Glutamatergic neuron (in vitro differentiated cells): ENCODE measurements at places on chromosomes 4 and X.

DNA sequence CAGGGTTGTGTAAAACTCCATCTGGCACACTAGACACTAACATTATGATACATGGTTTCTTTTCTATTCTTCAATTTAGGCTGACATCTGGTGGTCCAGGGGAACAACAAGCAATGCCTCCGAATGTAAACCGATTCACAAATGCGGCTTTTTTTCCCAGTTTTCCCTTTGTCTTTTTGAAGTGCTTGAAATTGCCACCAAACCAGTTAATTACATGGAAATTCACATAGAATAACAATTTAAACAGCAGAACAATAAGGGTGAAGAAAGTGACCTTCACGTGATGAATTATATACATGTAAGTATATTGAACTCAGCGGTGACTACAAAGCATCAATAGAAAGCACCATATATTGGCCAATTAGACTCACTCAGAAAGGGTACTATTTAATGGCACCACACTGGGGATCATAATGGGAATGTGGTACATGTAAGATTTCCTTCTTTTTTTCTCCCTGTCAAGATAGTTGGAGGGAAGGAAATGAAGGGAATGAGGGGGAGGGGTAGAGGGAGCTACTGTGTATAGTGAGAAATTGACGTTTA, 103.9 kb downstream of the MMRN1 start:
- H3K4me1 ChIP-seq: peaks cover 14% of the 10 kb centered on the region
- H3K36me3 ChIP-seq: no peaks in the 10 kb centered on the region
- DNase-seq: no peak
- no peak overlapping the region for H3K4me3 ChIP-seq
- peaks cover 3% of the 10 kb centered on the region for H3K27me3 ChIP-seq

DNA sequence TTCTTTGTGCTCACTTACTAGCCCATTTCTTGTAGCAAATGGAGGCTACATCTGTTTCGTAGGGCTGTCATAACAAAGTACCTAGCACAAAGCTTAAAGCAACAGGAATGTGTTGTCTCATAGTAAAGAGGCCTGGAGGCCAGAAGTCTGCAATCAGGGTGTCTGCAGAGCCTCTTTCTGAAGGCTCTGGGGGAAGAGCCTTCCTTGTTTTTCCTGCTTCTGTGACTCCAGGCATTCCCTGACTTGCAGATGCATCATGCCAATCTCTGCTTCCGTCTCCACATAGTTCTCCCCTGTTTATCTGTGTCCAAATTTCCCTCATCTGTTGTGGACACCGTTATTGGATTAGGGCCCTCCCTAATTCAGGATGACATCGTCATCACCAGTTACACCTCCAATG, 67.1 kb downstream of the SHROOM2 start:
- H3K27ac ChIP-seq: no peak overlapping the region
- H3K27me3 ChIP-seq: no peaks in the 10 kb centered on the region
- H3K4me1 ChIP-seq: peaks cover 3% of the 10 kb centered on the region
- H3K4me3 ChIP-seq: no peak overlapping the region
- no peak for DNase-seq

- H3K27me3 ChIP-seq: peaks cover 4% of the 10 kb centered on the region
- no peak overlapping the region for H3K27ac ChIP-seq
- H3K36me3 ChIP-seq: no peaks in the 10 kb centered on the region
- no peak overlapping the region for H3K4me3 ChIP-seq
- peaks cover 19% of the 10 kb centered on the region for H3K4me1 ChIP-seq
Observed at GRCh38 chr4:174134361-174134760, 149.1 kb downstream of the FBXO8 start.

- no peaks in the 10 kb centered on the region for H3K36me3 ChIP-seq
- no peak overlapping the region for H3K27ac ChIP-seq
- DNase-seq: no peak
- H3K4me1 ChIP-seq: no peaks in the 10 kb centered on the region
Observed at GRCh38 chr4:161828061-161828460, 335.7 kb downstream of the FSTL5 start.

DNA sequence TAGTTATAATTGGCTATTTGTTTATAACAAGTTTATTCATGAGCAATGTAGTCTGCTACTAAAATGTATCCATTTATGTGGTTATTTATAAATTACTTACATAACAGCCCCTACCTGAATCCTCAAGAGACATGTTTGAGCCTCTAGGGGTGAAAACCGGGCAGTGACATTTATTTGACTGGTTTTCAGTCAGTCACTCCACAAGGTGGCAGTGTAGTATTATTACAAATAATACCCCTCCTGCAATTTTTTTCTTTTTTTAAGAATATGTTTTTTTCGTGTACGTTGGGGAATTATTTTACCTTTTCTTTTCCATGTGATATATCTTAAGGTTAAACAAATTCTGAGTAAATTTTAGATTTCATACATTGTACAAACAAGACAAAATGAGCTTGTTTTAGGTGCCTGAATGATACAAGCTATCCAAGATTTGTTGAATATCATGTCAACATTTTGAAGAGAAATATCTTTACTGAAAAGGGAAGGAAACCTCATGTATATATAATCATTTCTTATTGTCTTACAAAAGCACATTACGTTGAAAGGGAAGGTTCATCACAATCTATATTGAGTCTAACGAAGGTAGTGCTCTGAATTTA, 598.7 kb upstream of the TECRL start:
- H3K4me1 ChIP-seq: peaks cover 2% of the 10 kb centered on the region
- no peak for DNase-seq
- H3K27ac ChIP-seq: peak overlapping the region; percentile 34
- H3K27me3 ChIP-seq: no peaks in the 10 kb centered on the region

GRCh38 chr4:59044286-59044900, 1934.2 kb upstream of the IGFBP7 start:
- H3K4me1 ChIP-seq: peaks cover 3% of the 10 kb centered on the region
- no peaks in the 10 kb centered on the region for H3K27me3 ChIP-seq
- H3K4me3 ChIP-seq: no peak overlapping the region
- no peak overlapping the region for H3K27ac ChIP-seq
- no peak for DNase-seq
- no peaks in the 10 kb centered on the region for H3K36me3 ChIP-seq

- no peak for DNase-seq
- H3K27me3 ChIP-seq: peaks cover 4% of the 10 kb centered on the region
- H3K4me1 ChIP-seq: peaks cover 16% of the 10 kb centered on the region
- peak overlapping the region; percentile 44 for H3K4me3 ChIP-seq
Observed at GRCh38 chr4:150385606-150386005, 196.3 kb upstream of the MAB21L2 start.

GRCh38 chr4:121071640-121072223, 603 bp downstream of the NDNF start:
- H3K4me3 ChIP-seq: peak overlapping the region; percentile 84
- no peaks in the 10 kb centered on the region for H3K36me3 ChIP-seq
- H3K27me3 ChIP-seq: peaks cover 8% of the 10 kb centered on the region
- peaks cover 2% of the 10 kb centered on the region for H3K4me1 ChIP-seq

GRCh38 chrX:112800971-112801775, 39.5 kb downstream of the AMOT start:
- no peak for DNase-seq
- H3K4me1 ChIP-seq: peaks cover 8% of the 10 kb centered on the region

GRCh38 chrX:87616371-87616770, 98.8 kb downstream of the KLHL4 start:
- H3K4me3 ChIP-seq: no peak overlapping the region
- peaks cover 4% of the 10 kb centered on the region for H3K4me1 ChIP-seq
- no peaks in the 10 kb centered on the region for H3K36me3 ChIP-seq
- H3K27ac ChIP-seq: no peak overlapping the region

GRCh38 chr4:104344342-104344980, 150.2 kb downstream of the CXXC4 start:
- H3K4me1 ChIP-seq: no peaks in the 10 kb centered on the region
- H3K27ac ChIP-seq: no peak overlapping the region
- peaks cover 5% of the 10 kb centered on the region for H3K36me3 ChIP-seq
- no peak for DNase-seq
- H3K27me3 ChIP-seq: peaks cover 3% of the 10 kb centered on the region

DNA sequence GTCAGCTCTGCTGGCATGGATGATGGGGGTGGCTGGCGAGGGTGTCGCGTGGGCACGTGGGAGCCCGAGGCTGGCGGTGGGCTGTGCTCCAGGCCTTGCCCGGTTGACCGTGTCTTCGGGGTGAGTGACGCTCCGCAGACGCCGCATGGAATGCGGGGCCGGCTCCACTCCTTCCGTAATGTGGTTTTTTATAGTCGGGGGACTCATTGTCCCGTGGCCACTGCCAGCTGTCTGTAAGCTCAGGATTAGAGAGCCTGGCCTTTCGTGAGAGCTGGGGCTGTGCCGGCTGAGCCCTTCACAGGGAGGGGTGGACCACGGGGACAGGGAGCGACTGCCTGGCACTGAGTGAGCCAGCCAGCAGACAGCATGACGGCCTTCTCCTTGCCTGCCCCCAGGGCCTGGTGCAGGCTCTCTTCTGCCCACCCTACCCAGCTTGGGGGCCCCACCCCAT, 20.4 kb downstream of the DOK7 start:
- peaks cover 4% of the 10 kb centered on the region for H3K4me1 ChIP-seq
- no peak overlapping the region for H3K27ac ChIP-seq
- no peak overlapping the region for H3K4me3 ChIP-seq
- H3K27me3 ChIP-seq: peaks cover 3% of the 10 kb centered on the region

GRCh38 chr4:150464523-150464922, 117.4 kb upstream of the MAB21L2 start:
- H3K4me1 ChIP-seq: peaks cover 5% of the 10 kb centered on the region
- H3K27ac ChIP-seq: no peak overlapping the region
- DNase-seq: no peak
- no peak overlapping the region for H3K4me3 ChIP-seq

DNA sequence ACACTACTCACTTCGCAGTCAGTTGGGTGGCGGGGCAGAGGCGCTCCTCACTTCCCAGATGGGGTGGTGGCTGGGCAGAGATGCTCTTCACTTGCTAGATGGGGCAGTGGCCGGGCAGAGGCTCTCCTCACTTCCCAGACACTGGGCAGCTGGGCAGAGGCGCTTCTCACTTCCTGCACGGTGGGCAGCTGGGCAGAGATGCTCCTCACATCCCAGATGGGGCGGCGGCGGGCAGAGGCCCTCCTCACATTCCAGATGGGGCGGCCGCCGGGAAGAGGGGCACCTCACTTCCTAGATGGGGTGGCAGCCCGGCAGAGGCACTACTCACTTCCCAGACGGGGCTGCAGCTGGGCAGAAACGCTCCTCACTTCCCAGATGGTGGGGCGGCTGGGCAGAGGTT, 199.8 kb downstream of the RTL9 start:
- H3K4me3 ChIP-seq: no peak overlapping the region
- no peaks in the 10 kb centered on the region for H3K4me1 ChIP-seq
- H3K27me3 ChIP-seq: peaks cover 6% of the 10 kb centered on the region
- H3K27ac ChIP-seq: no peak overlapping the region
- peaks cover 15% of the 10 kb centered on the region for H3K36me3 ChIP-seq

GRCh38 chr4:86960557-86960961, 25.7 kb downstream of the AFF1 start:
- no peak for DNase-seq
- H3K27me3 ChIP-seq: peaks cover 4% of the 10 kb centered on the region
- no peaks in the 10 kb centered on the region for H3K36me3 ChIP-seq
- H3K4me1 ChIP-seq: peaks cover 26% of the 10 kb centered on the region

GRCh38 chr4:173934933-173935620, 348.4 kb downstream of the FBXO8 start:
- H3K27ac ChIP-seq: no peak overlapping the region
- no peaks in the 10 kb centered on the region for H3K27me3 ChIP-seq
- H3K4me3 ChIP-seq: no peak overlapping the region
- no peaks in the 10 kb centered on the region for H3K36me3 ChIP-seq
- DNase-seq: no peak

- no peak overlapping the region for H3K27ac ChIP-seq
- H3K4me3 ChIP-seq: no peak overlapping the region
- no peaks in the 10 kb centered on the region for H3K36me3 ChIP-seq
- peaks cover 1% of the 10 kb centered on the region for H3K4me1 ChIP-seq
- no peak for DNase-seq
- peaks cover 2% of the 10 kb centered on the region for H3K27me3 ChIP-seq
Observed at GRCh38 chr4:67120369-67120768, 424.9 kb downstream of the CENPC start.

GRCh38 chr4:56271131-56271530, 116.2 kb downstream of the AASDH start:
- H3K4me1 ChIP-seq: peaks cover 24% of the 10 kb centered on the region
- H3K4me3 ChIP-seq: no peak overlapping the region
- H3K36me3 ChIP-seq: peaks cover 11% of the 10 kb centered on the region

DNA sequence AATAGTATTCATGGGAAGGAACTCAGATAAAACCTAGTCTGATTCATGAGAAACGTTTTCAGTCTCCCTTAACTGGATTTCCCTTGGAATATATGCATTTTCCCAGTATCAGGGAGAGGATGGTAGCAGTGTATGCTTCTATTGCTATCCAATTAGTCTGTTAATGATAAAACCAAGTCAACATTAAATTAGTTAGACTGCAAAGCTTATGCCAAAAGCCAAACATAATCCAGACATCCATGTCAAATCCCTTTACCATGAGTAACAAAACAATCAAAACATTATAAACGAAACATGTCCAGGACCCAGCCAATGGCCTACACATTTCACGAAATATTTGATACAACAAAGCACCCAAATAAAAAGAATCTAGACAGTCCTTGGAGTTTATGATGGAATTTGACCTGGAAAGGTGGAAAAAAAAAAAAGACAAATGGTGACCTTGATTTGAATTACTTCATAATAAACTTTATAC, 34.5 kb upstream of the VEGFD start:
- no peak for DNase-seq
- no peak overlapping the region for H3K27ac ChIP-seq
- H3K4me1 ChIP-seq: no peaks in the 10 kb centered on the region
- H3K4me3 ChIP-seq: no peak overlapping the region
- H3K36me3 ChIP-seq: no peaks in the 10 kb centered on the region
- peaks cover 1% of the 10 kb centered on the region for H3K27me3 ChIP-seq

- DNase-seq: no peak
- peaks cover 4% of the 10 kb centered on the region for H3K27me3 ChIP-seq
- no peak overlapping the region for H3K4me3 ChIP-seq
- H3K4me1 ChIP-seq: no peaks in the 10 kb centered on the region
- H3K36me3 ChIP-seq: peaks cover 4% of the 10 kb centered on the region
- no peak overlapping the region for H3K27ac ChIP-seq
Observed at GRCh38 chr4:11397146-11397545, 31.5 kb downstream of the HS3ST1 start.

GRCh38 chr4:155541716-155542115, 124.9 kb upstream of the GUCY1A1 start:
- H3K27me3 ChIP-seq: peaks cover 1% of the 10 kb centered on the region
- H3K4me3 ChIP-seq: no peak overlapping the region
- no peaks in the 10 kb centered on the region for H3K36me3 ChIP-seq
- H3K27ac ChIP-seq: no peak overlapping the region
- no peaks in the 10 kb centered on the region for H3K4me1 ChIP-seq

GRCh38 chr4:112173593-112174558, 28.6 kb downstream of the FAM241A start:
- H3K4me3 ChIP-seq: no peak overlapping the region
- no peaks in the 10 kb centered on the region for H3K4me1 ChIP-seq
- no peaks in the 10 kb centered on the region for H3K27me3 ChIP-seq
- DNase-seq: no peak

DNA sequence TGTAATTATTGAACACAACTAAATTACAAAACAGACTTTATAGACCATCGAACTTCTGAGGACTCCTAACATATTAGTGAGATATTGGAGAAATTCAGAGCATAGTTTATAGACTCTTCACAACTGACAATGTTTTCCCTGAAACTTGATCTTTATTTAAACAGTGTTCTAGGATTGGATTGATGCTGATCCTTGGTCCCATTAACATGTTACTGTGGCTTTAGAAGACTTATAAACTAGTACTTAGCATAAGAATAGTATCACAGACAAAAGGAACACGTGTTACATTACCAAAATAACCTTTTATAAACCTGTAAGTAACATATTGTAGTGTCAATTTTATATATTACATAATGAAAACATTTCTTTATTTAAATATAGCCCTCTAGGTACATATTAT, 689.6 kb downstream of the CCSER1 start:
- H3K4me1 ChIP-seq: no peaks in the 10 kb centered on the region
- H3K27ac ChIP-seq: no peak overlapping the region
- no peaks in the 10 kb centered on the region for H3K27me3 ChIP-seq
- no peak for DNase-seq
- no peak overlapping the region for H3K4me3 ChIP-seq
